ENCODE measurements at places on chromosomes 6 and 20. TPM values are rescaled to one million over a fixed set of nuclear protein-coding genes. Genes with fewer than 3 reads are reported as not detected.

Gene PHACTR3
- 0.47 TPM for total RNA-seq

Gene ASIP
- not detected for total RNA-seq

Gene TRIM27
- 30.2 TPM for total RNA-seq

Gene SPAG4
- 5.8 TPM for total RNA-seq

Gene DDX27
- total RNA-seq, result 28.3 TPM

Gene LAMA2
- total RNA-seq, result 7.0 TPM

Gene NKX2-4
- total RNA-seq, result not detected

Gene MAP7
- total RNA-seq, result 82.7 TPM

Gene LY6G6F
- not detected for total RNA-seq

Gene COL19A1
- not detected for total RNA-seq

Data from left colon (tissue), 2 donors.